ENCODE measurements at places on chromosomes 2 and 18. TPM values are rescaled to one million over a fixed set of nuclear protein-coding genes. Genes with fewer than 3 reads are reported as not detected.

Gene DPP10
- total RNA-seq, result 0.27 TPM

GRCh38 chr2:134436706-134437105, 182.8 kb downstream of the MGAT5 start:
- no peak for DNase-seq
- H3K27me3 ChIP-seq, result no peaks in the 10 kb centered on the region
- H3K4me1 ChIP-seq, result no peaks in the 10 kb centered on the region
- H3K27ac ChIP-seq, result no peak overlapping the region
- no peak overlapping the region for H3K4me3 ChIP-seq

Gene GNAL
- 1.7 TPM for total RNA-seq

- no peak overlapping the region for H3K4me3 ChIP-seq
- peaks cover 11% of the 10 kb centered on the region for H3K4me1 ChIP-seq
- no peak overlapping the region for H3K27ac ChIP-seq
- no peak for DNase-seq
- no peaks in the 10 kb centered on the region for H3K36me3 ChIP-seq
Observed at GRCh38 chr2:160228141-160228917, 28.3 kb upstream of the ITGB6 start.

Gene WDR75
- 39.6 TPM for total RNA-seq

- H3K4me1 ChIP-seq, result peaks cover 2% of the 10 kb centered on the region
- no peak overlapping the region for H3K4me3 ChIP-seq
- no peaks in the 10 kb centered on the region for H3K27me3 ChIP-seq
- H3K27ac ChIP-seq, result no peak overlapping the region
- H3K36me3 ChIP-seq, result no peaks in the 10 kb centered on the region
Observed at GRCh38 chr2:225124311-225125017, 82.2 kb upstream of the DOCK10 start.

Gene LDLRAD4
- 20.8 TPM for total RNA-seq

Gene CD302
- total RNA-seq, result 18.1 TPM

Gene LIMS2
- total RNA-seq, result 7.7 TPM

- peak; percentile 79 for DNase-seq
- H3K27ac ChIP-seq, result peak overlapping the region; percentile 69
- H3K4me1 ChIP-seq, result peaks cover 42% of the 10 kb centered on the region
- H3K27me3 ChIP-seq, result peaks cover 29% of the 10 kb centered on the region
Observed at GRCh38 chr18:77133835-77134496, 1.4 kb upstream of the MBP start.

Gene SLC9A2
- total RNA-seq, result 2.7 TPM

DNA sequence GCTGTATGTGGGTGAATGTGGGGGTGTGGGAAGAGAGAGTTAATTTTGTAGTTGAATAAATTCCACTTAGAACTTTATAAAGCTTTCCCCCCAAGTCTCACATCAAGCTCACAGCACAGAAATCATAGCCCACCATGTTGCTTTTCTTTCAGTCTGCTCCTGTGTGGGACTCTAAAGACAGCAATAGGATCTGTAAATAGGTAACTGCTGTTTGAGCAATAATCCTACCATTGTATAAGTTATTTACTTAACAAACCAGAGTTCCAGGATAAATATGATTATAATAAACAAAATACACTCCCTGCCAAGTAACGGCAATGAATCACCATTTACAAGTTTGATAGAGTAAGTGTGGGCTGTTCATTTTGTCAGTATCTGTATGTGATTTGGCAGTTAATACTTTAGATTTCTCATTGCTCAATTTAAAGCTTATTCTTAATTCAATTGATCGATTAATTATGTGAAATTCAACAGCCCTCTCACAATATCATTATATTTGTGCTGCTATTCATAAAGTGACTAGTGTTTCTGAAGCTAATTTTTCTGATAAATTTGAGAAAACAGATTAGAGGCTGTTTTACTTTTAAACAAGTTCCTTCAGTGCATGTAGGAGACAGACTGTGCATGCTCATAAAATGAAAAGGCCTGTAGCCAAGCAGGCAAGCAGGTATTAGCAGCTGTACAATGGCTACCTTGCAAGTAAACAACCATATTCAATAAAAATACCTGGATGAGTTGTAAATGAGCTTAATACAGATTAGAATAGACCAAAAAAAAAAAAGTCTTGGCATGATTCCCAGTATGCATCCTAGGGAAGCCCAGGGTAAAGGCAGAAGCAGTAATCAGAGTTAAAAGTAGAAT, 142.7 kb downstream of the PDE11A start:
- H3K36me3 ChIP-seq, result no peaks in the 10 kb centered on the region
- no peak overlapping the region for H3K27ac ChIP-seq
- H3K4me1 ChIP-seq, result no peaks in the 10 kb centered on the region
- H3K4me3 ChIP-seq, result no peak overlapping the region
- H3K27me3 ChIP-seq, result no peaks in the 10 kb centered on the region
- no peak for DNase-seq

DNA sequence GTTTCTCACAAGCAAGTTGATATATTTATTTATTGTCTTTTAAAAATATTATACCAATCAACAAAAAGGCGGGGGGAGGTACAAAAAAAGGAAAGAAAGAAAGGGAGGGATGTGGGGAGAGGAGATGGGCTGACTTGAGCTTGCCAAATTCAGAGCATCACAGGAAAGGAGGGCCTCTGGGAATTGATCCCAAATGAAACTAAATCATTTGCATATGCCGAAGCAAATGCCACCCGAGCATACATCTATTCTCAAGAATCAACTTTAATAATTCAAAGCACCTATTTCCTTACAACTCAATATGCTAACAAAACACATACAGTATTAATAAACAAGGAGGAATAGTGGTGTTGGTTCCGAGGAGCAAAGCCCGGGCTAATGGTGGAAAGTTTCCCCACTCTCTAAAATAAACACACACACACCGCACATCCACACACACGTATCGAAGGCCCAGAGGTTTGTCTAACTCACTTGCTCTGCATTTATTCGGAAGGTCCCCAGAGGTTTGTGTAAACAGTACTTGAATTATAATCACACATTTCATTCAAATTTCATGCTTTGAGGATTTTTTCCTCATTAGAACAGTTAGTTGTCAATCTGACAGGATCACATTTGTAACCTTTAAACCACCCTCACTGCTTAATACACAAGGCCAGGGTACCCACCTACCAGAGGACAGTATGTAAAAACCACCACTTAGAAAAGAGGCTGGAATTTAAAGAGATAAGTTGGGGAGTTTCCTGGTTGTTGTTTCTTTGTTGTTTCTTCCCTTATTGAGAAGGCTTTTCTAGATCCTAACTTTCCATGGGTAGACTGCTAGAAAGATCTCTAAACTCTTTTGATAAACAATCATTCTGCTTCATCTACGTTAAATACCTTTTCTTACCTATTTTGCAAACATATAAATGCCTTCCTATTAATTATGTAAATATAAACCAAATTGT, 264.7 kb downstream of the TCF4 start:
- H3K4me1 ChIP-seq, result peaks cover 6% of the 10 kb centered on the region
- DNase-seq, result peak; percentile 86
- no peaks in the 10 kb centered on the region for H3K36me3 ChIP-seq
- no peaks in the 10 kb centered on the region for H3K27me3 ChIP-seq

GRCh38 chr18:35454803-35455202, 43.0 kb downstream of the INO80C start:
- no peak overlapping the region for H3K4me3 ChIP-seq
- DNase-seq, result no peak
- H3K27me3 ChIP-seq, result no peaks in the 10 kb centered on the region
- H3K27ac ChIP-seq, result no peak overlapping the region
- H3K36me3 ChIP-seq, result no peaks in the 10 kb centered on the region

DNA sequence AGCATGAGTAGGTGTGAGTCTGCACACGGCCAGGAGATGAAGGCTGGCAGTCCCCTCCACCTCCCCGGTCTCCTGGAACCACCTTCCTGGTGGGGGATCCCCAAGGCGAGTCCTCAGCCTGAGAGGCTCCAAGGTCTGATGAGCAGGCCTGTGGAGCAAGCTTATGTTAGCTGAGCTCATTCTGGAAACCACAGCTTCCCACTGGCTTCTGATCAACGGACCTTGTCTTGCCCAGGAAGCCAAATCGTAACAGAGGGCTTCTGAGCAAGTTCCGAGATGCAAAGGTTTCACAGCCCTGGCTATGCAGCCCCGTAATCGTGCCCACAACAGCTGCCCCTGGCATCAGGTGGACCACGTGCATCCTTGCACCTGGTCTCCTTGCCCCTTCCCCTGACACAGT, 28.8 kb upstream of the GPR55 start:
- H3K27ac ChIP-seq, result no peak overlapping the region
- DNase-seq, result no peak
- no peaks in the 10 kb centered on the region for H3K36me3 ChIP-seq
- H3K4me1 ChIP-seq, result no peaks in the 10 kb centered on the region
- no peak overlapping the region for H3K4me3 ChIP-seq

DNA sequence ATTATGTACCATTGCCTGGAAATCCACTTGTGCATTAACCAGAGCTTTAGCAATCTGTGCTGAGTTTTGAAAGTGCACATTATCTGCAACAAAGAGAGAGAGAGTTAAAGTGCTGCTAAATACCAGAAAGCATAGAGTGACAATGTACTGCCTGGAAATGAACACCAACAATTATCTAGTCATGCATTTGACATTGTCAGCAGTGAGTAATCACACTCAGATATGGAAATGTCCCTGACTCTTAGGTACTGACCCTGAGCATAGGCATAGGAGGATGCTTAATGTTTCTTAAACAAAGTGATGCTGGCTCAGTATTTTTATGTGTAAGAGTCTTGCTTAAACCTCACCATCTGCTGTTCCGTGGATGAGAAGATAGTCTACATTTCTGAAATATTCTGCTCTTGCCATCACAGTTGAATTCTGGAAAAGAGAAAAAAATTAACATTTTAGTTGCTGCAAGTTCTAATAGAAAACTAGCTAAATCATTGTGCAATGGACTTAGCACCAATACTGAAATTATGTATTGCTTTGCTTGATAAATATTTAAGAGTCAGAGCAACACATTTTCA, 20.8 kb upstream of the GCG start:
- H3K4me3 ChIP-seq, result no peak overlapping the region
- peaks cover 3% of the 10 kb centered on the region for H3K36me3 ChIP-seq
- peaks cover 3% of the 10 kb centered on the region for H3K4me1 ChIP-seq
- no peak overlapping the region for H3K27ac ChIP-seq
- H3K27me3 ChIP-seq, result no peaks in the 10 kb centered on the region

DNA sequence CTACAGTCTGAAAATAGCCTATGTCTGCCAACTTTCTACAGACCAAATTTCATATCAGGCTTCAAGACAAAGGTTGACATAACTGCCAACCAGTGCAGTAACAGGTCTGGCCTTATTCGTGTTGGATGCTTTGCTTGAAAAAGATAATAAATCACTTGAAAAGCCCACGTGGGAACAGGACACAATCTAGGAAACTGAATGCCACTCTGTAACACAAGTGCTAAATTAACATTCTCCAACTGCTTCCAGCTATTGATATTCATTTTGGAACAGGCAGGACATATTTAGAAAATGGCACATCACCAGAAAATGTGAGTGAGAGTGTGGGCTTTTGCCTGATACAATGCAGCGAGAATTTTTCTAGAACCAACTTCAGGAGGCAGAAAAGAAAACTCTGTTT, 165.9 kb upstream of the CCDC150 start:
- H3K27me3 ChIP-seq, result no peaks in the 10 kb centered on the region
- H3K27ac ChIP-seq, result no peak overlapping the region
- no peak overlapping the region for H3K4me3 ChIP-seq
- H3K4me1 ChIP-seq, result no peaks in the 10 kb centered on the region

DNA sequence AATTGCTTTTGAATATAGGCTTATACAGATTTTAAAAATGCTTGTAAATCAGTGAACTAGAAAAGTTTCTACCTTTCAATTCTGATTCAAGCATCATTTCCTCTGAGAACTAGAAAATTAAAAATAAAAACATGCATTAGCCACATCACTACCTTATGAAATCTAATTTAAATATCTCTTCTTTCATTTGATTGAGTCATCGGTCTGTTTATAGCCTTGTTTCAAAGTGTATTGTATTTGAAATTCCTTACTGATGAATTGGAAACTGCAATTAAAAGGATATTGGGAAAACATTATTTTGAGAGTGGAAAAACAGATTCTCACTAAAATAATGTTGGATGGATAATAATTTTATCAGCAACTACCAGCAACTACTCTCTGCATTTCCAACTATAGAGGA, 717.7 kb upstream of the FAM98A start:
- no peaks in the 10 kb centered on the region for H3K36me3 ChIP-seq
- no peak for DNase-seq
- no peak overlapping the region for H3K27ac ChIP-seq
- no peaks in the 10 kb centered on the region for H3K4me1 ChIP-seq

DNA sequence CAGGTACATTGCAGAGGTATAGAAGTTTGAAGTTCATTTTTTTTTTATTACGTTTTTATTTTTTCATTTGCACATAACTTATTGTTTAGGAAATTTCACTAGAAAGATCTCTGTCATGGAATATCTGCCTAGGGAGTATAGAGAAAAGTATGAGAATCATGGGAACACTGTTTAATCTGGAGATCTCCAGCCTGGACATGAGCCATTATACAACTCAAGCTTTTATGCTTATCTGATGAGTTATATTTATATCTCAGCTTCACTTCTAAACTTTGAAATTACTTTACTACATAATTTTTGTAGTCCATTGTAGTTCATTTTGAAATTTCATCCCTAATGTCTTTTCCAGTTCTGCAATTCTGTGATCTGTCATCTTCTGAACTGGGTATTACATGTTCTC, 515.6 kb downstream of the ERBB4 start:
- DNase-seq, result no peak
- no peaks in the 10 kb centered on the region for H3K4me1 ChIP-seq
- no peaks in the 10 kb centered on the region for H3K36me3 ChIP-seq
- no peak overlapping the region for H3K4me3 ChIP-seq

DNA sequence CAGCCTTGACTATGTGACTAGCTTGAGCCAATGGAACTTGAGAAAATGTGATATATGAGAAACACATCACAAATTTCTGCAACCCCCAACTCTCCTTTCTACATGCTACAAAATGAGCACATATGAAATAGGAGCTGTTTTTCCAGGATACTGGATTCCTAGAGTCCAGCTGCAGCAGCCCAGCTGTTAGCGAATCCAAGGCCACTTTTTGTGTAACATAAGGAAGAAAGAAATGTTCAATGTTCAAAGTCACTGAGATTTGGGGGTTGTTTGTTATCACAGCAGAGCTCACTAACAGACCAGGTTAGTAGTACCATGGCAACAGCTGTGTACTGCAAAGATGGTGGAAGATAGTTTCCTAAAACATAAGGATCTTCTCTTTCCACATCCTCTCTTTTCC, 12.6 kb upstream of the COL6A3 start:
- no peaks in the 10 kb centered on the region for H3K27me3 ChIP-seq
- no peak overlapping the region for H3K4me3 ChIP-seq
- peak; percentile 75 for DNase-seq
- H3K4me1 ChIP-seq, result peaks cover 7% of the 10 kb centered on the region
- no peaks in the 10 kb centered on the region for H3K36me3 ChIP-seq
- H3K27ac ChIP-seq, result peak overlapping the region; percentile 17

- H3K36me3 ChIP-seq, result no peaks in the 10 kb centered on the region
- H3K27ac ChIP-seq, result no peak overlapping the region
- no peaks in the 10 kb centered on the region for H3K27me3 ChIP-seq
- H3K4me1 ChIP-seq, result peaks cover 29% of the 10 kb centered on the region
Observed at GRCh38 chr18:45519411-45520280, 95.6 kb upstream of the SLC14A2 start.

Gene ARL6IP6
- total RNA-seq, result 17.2 TPM
